ENCODE measurements at places on chromosomes 2 and 18.

DNA sequence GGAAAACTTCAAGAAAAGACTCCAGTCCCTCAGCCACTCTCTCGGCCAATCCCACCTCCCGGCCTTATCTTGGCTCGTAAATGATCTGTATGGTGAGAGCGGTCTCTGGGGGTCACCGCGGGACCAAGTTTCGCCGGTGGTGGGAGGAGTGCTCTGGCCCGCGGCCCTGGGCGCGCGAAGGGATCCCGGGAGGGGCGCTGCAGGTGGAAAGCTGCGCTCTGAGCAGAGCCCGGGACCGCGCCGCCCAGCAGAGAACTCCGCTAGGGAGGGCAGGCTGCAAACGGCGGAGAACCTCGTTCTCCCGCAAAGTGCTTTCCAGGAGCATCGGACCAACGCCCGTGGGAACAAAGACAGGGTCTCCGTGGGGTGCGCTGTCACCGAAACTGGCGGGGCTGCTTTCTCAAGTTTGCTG lies 622 bp downstream of the LRP2 start:
- peak; percentile 13 for DNase-seq

DNA sequence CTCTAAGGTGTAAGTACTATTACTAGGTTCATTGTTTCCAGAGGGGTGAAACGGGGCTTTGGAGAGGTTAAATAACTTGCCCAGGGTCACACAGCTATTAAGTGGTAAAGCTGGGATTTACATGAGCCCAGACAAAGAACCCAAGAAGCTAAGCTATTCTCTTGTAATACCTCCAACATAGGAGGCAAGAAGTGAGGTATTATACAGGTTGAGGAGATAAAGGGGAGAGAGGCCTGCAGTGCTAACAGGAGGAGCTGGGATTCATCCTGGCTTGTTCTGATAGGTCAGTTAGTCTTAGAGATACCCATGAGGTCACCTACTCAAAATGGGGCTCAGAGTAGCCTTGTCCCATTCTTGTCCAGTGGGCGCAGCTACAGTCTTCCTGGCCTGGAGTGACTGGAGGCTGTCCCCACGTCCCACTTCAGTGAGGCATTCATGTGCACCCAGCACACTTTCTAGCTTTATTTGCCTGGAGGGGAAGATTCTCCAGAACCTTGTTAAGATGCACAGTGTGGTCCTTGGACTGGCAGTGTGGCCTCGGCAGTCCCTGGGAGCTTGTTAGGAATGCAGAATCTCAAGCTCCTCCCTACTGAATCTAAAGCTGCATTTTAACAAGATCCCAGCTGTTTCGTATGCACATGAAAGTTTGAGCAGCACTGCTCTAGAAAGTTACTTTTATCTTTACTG lies 63.5 kb downstream of the MEIS1 start:
- DNase-seq, result no peak

GRCh38 chr2:215895330-215895729 lies 118.0 kb downstream of the MREG start:
- DNase-seq, result no peak

GRCh38 chr2:111667542-111668273 lies 216.3 kb downstream of the ANAPC1 start:
- no peak for DNase-seq

GRCh38 chr2:15728245-15728938 lies 136.7 kb downstream of the DDX1 start:
- DNase-seq, result no peak

- DNase-seq, result no peak
Measured at GRCh38 chr2:234917211-234917975, 34.4 kb upstream of the SH3BP4 start.

DNA sequence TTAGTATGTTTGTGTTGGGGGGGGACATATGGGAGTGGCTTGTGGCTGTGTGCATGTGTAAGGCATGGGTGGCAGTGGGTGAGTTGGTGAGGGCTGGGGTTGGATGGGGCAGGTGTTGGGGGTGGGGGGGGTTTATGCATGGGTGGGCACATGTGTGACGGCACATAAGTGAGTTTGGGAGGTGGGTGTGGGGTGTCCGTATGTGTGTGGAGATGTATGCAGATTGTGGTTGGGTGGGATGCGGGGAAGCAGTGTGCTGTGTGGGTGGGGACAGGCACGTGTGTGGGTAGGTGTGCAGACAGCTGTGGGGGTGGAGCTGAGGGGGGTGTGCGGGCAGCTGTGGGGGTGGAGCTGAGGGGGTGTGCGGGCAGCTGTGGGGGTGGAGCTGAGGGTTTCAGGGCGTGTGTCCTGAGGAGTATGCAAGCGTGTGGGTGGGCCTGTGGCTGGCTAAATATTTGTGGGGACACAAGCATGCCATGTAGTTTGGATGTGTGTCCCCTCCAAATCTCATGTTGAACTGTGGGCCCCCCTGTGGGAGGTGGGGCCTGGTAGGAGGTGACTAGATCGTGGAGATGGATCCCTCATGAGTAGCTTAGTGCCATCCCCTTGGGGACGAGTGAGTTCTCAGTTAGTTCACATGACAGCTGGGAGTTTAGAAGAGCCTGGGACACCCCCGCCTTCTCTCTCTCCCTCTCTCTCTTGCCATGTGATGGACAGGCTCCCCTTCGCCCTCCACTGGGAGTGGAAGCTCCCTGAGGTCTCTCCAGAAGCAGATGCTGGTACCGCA lies 59.4 kb downstream of the ANKMY1 start:
- DNase-seq, result no peak

DNA sequence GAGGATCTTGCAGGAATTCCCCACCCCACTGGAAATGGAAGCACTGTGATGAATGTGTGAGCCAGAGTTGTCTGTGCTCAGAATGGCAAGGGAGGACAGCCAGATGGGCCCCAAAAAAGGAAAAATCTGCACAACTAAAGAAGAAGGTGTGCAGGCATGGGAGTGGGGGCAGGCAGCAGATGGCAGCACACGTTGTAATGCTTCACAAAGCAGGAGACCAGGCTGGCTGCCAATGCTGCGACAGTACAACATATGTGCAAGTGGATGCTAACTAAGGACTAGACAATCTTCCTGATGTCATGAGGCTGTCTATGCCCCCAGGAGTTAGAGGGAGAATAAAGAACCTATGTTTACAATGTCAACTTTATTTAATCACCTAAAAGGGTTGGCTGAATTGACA lies 27.2 kb downstream of the ST6GAL2 start:
- no peak for DNase-seq

- no peak for DNase-seq
Measured at GRCh38 chr2:151097128-151097527, 164.5 kb downstream of the RBM43 start.

DNA sequence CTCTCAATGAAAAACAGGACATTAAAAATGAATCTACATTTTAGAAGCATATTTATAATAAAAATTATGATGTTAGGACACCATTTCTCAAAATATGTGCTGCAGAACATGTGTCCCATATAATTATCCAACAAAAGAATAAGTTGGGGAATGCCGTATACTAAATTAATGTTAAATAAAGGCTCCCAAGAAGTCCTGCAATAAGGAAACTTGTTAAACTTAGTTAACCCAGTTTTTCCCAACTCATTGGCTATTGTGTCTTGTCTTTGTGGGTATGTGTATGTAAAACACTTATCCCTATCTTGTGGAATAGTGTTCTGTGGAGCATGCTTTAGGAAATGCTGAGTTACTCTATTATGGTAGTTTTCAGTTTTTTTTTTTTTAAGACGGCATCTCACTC lies 25.6 kb upstream of the GTF2A1L start:
- DNase-seq, result no peak

- DNase-seq, result peak; percentile 1
Measured at GRCh38 chr2:143575340-143575739, 446.1 kb downstream of the ARHGAP15 start.

DNA sequence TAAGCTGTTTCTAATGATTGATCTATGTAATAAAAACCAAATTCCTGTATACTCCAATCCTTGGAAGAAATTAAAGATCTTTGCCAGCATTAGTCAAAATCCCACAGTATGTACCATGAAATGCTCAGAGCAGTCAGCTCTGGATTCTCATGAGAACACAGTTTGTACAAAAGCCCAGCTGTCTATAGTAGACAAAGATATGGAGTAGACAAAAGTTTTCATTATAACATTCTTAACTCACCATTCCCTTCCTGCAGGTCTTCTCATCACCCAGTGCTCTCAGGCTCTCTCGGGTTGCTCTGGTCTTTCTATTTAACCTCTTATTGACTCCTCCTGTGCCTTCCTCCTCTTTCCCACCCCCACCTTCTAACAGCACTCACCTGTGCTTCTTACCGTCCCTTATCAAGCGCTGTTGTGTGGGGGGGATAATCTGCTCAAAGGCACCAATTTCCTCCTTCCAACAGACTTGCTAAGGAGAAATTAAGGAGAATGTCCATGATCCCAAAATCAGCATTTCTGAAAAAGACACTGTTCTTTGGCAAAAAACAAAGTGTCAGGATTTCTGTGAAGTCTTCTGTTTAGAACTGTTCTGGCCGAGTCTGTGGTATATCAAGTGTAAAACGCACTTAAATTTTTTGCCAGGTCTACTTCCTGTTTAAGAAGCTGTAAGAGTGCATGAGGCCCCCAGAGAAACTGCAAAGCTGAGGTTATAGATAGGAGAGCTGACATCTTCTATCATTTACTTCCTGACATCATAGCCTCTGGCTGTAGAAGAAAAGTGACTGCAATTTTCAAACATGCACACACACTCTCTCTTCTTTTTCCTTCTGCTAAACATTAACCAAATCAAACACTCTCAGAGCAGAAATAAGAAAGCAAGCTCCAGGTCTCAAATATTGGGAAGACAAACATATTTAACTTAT lies 144.1 kb downstream of the EVA1A start:
- no peak for DNase-seq

GRCh38 chr18:32280188-32280783 lies 90.4 kb downstream of the MEP1B start:
- no peak for DNase-seq

- no peak for DNase-seq
Measured at GRCh38 chr2:239770246-239770639, 254.9 kb downstream of the NDUFA10 start.

DNA sequence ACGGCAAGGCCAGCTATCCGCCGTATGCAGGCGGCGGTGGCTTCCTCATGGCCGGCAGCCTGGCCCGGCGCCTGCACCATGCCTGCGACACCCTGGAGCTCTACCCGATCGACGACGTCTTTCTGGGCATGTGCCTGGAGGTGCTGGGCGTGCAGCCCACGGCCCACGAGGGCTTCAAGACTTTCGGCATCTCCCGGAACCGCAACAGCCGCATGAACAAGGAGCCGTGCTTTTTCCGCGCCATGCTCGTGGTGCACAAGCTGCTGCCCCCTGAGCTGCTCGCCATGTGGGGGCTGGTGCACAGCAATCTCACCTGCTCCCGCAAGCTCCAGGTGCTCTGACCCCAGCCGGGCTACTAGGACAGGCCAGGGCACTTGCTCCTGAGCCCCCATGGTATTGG lies 3.1 kb downstream of the B3GNT7 start:
- DNase-seq, result no peak

DNA sequence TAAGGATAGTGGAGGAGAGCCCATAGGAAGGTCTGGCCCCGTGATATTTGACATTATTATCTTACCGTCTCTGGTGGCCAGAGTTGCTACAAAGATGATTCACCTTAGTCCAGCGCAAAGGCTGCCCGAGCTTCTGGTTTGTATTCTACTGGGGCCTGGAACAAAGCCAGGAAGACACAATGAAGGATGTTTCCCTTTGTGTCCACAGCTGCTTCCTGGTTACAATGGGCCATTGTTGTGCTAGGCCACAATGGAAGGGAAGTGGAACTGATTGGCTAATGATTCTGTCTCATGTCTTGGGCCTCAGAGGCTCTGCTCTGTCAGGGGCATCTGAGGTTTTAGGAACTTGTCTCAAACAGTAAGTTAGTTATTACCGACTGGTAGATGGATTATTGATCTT lies 132.2 kb downstream of the TDRD15 start:
- DNase-seq, result peak; percentile 94

GRCh38 chr2:27255660-27256059 lies 7.2 kb downstream of the SLC30A3 start:
- no peak for DNase-seq

DNA sequence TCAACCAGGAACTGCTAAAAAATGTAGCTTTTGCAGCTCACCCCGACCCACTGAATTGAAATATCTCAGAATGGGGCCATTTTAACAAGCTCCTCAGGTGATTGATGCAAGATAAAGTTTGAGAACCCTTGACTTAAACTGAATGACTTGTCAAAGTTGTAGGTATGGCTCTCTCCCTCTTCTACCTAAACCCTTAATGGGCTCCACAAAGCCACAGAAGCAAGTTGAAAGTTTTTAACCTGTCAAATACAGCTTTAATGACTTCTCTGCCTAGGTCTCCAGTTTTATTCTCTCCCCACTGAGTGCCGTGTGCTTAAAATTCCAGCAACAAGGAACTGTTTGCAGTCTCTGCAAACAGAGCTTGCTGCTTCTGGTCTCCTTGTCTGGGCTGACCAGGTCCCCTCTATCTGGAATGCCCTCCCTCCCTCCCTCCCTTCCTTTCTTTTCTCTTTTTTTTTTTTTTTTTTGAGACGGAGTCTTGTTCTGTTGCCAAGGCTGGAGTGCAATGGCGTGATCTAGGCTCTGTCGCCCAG lies 19.7 kb upstream of the RNF125 start:
- DNase-seq, result no peak

GRCh38 chr2:99727199-99727598 lies 237.4 kb upstream of the REV1 start:
- no peak for DNase-seq

DNA sequence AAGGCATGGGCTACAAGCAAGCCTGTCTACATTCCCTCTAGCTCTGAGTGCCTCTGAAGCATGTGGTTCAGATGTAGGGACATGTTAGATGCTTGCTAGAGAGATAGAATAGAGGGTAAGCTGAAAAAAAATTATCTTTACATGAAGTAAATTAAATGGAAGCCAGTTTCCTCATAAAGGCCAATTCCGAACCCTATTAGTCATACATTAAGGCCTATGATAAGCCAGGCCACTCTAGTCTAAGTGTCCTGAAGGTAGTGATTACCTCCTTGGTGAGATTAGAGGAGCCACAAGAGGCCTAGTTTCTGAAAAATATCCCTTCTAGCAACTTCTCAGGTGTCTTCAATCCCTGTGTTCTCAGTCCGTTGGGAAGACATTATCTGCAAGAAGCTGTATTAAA lies 72.4 kb upstream of the NPAS2 start:
- DNase-seq, result no peak

- DNase-seq, result no peak
Measured at GRCh38 chr2:106075048-106075447, 119.1 kb downstream of the UXS1 start.
